Epithelial cell of prostate (primary cell): ENCODE measurements at places on chromosomes 7 and 10.

DNA sequence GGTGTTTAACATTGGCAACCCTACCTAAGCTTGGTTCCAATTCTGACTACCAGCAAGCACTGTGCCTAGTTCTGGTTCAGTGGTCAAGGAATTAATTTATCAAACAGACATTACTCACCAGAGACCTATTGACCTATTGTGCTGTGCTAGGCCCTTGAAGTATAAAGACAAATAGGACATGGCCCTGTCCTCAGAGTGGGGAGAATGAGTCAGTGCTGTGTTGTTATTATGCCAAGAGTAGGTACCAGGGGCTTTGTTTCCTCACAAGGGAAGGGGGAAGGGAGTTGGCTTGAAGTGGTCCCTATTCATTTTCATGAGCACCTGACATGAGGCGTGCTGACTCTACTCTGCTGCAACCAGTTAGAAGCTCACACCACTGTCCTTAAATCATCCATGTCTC, 62.6 kb upstream of the PLPP4 start:
- DNase-seq = no peak

DNA sequence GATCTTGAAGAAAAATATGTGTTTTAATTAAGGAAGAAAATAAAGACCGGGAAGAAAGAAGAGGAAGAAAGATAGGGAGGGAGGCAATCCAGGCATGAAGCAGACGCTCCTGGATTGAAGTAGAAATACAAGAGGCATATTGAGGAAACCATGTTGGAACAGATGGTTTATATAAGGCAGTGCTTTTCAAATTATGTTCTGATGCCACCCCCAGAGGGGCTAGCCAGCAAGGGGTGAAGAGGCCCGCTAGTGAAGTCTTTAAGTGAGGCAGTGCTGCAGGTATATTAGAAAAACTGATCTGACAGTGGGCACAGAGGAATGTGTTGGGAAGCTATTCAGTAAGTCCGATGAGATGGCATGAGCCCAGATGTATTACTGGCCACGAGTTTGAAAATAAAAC, 40.1 kb downstream of the REEP3 start:
- no peak for DNase-seq

GRCh38 chr10:100982916-100983830, 4.1 kb downstream of the MRPL43 start:
- no peak for DNase-seq

DNA sequence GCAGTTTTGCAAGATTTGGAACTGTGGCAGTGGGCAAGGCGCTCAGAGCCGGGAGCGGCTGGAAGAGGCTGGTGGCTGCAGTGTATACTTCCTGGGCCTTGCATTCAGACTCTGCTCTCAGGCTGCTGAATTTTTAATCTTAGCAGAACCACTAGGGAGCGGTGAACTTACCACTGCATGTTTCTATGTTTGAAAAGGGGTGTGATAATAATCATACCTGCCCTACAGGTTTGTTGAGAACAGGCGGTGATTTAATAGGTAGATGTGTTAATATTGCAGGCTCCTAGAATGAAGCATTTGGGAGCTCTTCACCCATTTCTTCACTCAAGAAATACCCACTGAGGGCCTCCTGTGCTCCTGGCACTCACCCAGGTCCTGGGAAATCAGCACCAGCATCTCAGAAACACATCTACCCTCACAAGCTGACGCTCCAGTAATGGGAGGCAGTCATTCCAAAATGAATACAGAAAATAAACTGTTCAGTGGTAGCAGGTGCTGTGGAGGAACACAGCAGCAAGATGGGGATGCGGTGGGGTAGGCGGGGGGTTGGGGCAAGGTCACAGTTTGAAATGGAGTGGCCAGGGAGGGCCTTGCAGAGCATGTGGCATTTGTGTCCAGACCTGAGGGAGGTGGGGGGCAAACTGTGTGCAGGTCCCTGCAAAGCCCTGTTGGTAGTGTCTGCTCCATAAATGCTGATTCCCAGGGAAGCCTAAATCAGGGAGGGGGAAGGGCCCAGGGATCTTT, 41.0 kb downstream of the VWA2 start:
- no peak for DNase-seq

DNA sequence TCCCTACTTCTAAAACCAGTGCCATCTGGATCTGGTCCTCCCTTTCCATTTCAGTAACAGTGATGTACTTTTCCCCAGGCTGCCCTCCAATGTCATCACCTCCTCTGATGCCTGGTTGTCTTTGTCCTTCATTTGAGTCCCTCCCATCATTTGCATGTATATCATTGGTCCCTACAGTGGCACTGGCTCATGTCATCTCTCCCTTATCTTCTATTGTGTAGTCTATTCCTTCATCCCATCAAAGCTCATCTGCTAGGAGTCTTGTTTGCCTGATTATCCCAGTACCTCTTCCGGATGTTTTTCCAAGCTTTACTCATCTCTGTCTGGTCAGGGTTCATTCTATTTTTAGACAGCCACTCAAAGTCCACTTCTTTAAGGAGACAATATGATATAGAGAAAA, 292.9 kb upstream of the BMPER start:
- DNase-seq = no peak

DNA sequence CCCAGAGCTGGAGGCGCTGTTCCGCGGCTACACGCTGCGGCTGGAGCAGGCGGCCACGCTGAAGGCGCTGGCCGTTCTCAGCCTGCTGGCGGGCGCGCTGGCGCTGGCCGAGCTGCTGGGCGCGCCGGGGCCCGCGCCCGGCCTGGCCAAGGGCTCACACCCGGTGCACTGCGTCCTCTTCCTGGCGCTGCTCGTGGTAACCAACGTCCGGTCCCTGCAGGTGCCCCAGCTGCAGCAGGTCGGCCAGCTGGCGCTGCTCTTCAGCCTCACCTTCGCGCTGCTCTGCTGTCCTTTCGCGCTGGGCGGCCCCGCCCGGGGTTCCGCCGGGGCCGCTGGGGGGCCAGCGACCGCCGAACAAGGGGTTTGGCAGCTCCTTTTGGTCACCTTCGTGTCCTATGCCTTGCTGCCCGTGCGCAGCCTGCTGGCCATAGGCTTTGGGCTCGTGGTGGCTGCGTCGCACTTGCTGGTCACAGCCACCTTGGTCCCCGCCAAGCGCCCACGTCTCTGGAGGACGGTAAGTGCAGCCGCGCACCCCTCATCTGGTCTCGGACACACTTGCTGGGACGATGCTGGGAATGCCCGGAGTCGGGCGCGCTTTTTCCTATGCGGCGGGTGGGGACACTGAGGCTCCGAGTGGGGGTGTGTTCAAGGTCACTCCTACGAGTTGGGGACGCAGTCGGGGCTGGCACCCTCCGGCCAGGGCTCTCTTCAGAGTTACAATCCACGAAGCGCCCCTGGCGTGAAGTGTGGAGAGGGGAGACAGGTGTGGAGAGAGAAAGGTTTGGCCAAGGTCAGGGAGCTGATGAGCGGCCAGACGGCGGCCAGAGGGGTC, 717 bp downstream of the ADCY1 start:
- DNase-seq = no peak

GRCh38 chr7:38658921-38659320, 27.7 kb upstream of the AMPH start:
- no peak for DNase-seq

- no peak for DNase-seq
Observed at GRCh38 chr10:78335371-78335690, 301.7 kb downstream of the RPS24 start.

GRCh38 chr10:28250782-28251181, 52.1 kb downstream of the MPP7 start:
- DNase-seq = no peak

GRCh38 chr10:58590152-58590840, 77.6 kb downstream of the BICC1 start:
- DNase-seq = peak; percentile 51

DNA sequence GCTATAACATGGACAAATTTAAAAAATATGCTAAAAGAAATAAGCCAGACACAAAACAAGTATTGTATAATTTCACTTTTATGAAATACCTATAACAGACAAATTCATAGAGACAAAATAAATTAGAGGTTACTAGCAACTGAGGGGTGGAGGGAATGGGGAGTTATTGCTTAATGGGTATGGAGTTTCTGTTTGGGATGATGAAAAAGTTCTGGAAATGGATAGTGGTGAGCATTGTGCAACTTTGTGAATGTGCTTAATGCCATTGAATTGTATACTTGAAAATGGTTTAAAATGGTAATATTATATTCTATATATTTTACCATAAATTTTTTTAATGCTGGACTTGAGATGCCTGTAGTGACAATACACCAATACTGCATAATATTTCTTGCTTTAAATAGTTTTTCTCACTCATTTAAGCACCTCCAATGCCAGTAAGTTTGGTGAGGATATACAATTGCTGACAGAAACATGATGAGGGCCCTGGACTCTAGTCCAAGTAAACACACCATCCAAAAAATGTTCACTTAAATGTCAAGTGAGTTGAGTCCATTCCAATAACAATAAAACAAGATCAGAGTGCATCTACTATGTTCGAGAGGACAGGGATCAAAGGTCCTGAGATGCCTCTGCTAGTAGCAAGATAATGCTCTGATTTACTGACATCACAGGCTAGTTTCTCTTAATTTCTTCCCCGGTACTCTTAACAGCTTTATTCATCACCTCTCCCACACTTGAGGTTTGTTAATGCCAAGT, 71.9 kb downstream of the NT5C2 start:
- no peak for DNase-seq

GRCh38 chr10:110174816-110175215, 32.6 kb upstream of the MXI1 start:
- no peak for DNase-seq

DNA sequence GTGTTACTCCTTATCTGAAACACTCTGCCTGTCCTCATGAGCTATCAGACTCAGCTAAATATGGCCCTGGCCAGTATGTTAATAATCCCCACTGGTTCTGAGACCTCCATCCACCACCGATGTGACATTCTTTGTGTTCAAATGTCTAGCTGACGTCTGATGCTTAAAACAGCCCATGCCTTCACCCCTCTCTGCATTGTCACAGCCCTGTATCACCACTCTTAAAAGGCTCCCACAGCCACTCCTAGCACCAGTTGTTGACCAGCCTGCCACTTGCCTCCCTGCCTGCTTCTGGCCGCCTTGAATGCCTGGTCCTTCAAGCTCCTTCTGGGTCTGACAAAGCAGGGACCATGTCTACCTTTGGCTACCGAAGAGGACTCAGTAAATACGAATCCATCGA, at the start of gene LMOD2:
LMOD2 (plus strand) TSS at position 253 of the 400 bp plus-strand sequence; CDS start at position 351, 98 bp downstream.
- no peak for DNase-seq

DNA sequence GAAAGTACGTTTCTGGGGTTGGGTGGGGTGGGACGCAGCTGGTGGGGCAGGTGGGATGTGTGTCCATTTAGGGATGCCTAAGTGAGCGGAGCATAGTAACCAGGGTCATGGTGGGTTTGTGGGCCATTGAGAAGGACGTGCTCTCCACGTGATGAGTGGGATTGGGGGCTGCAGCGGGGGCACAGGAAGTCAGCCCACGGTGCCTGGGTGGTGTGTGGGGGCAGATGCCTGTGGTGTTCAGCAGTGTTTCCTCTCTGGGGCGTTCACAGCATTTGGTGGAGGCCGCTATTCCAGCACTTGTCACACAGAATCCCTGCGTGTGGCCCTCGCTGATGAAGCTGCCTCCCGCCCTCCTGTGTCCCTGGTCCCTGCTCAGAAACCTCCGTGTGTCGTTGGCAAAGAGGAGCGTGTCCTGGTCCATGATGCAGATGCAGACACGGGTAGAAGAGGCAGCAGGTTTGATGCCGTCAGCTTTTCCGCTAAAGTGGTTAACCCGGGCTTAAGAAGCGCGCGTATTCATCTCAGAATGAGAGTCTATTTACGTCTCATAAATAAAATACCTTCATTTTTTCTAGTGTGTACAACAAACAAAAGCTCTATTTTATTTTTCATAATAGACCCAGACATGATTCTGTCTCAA, 274.2 kb downstream of the ADARB2 start:
- no peak for DNase-seq

- DNase-seq = no peak
Observed at GRCh38 chr7:158428131-158428836, 159.3 kb downstream of the PTPRN2 start.

GRCh38 chr7:30841801-30842541, 69.7 kb upstream of the AQP1 start:
- DNase-seq = no peak

DNA sequence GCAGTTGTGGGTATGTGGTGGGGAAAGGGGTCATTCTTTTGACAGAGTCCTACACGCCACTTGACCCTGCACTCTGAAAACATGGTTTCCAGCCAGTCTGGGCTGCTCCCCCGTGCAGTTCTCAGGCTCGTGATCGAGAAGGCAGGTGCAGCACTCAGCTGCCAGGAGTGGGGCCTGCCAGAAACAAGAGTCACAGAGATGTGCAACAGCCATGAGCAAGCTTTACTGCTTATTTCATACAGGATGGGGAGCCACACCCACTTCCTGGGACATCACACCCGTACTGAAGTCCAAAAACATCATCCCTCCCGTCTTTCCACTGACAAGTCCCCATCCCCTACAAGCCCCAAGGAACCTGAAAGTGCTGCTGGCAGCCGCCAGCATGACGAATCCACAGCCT, 9.3 kb downstream of the ATG9B start:
- no peak for DNase-seq

GRCh38 chr10:49072166-49072885, 43.0 kb downstream of the VSTM4 start:
- DNase-seq = no peak

DNA sequence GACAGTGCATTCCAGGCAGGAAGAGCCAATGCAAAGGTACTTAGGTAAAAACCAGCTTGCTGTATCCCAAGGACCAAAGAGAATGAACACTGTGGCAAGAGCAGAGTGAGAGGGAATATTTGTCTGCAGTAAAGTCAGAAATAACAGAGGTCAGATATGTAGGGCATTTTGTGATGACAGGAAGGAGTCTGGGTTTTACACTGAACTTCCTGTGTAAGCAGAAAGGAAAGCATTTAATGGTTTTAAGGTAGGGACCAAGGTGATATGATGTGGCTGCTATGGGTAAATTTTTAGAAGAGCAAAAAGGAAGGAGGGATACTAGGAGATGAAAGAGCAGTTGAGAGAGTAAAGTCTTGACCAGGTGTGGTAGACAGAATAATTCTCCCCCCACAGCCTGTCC, 10.1 kb downstream of the ABCB1 start:
- no peak for DNase-seq

DNA sequence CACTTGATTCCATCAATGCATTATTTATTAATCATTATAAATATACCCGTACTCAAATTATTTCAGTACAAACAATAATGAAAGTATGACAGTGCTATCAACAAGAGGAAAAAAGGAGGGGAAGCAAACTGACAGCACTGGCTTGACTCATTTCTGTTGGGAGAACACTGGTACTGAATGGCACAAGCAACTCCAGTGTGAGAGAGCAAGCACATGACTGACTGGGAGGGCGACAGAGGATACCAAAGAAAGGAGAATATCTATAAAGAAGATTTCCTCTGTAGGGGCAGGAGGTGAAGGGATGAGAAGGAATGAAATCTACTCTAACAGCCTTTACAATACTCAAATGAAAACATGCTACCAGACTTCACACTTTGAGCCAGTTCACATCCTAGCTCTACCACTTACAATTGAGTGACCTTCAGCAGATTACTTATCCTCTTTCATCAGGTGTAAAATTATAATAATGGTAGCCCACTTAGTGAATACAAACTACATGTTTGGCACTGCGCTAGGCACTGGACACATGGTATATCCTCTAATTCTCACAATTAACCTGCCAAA, 1.5 kb downstream of the USP54 start:
- DNase-seq = no peak
